ENCODE measurements at places on chromosomes 13 and 19.

DNA sequence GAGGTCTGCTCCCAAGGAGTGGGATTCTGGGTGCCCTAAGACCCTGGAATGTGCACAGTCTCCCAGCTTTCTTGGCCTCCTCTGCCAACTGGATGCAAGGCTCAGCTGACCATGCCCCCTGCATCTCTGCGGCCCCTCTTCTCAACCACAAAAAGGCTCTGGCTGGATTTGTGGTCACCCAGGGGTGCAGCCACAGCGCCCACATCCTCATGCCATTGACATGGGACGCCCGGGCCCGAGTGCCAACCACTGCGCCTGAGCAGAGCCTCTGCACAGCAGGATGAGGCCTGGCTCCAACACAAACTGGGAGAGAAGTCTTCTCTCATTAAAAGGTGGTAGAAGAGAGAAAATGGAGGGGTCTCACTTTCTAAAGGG, 103.5 kb downstream of the FOXO1 start:
- DNase-seq, result no peak

DNA sequence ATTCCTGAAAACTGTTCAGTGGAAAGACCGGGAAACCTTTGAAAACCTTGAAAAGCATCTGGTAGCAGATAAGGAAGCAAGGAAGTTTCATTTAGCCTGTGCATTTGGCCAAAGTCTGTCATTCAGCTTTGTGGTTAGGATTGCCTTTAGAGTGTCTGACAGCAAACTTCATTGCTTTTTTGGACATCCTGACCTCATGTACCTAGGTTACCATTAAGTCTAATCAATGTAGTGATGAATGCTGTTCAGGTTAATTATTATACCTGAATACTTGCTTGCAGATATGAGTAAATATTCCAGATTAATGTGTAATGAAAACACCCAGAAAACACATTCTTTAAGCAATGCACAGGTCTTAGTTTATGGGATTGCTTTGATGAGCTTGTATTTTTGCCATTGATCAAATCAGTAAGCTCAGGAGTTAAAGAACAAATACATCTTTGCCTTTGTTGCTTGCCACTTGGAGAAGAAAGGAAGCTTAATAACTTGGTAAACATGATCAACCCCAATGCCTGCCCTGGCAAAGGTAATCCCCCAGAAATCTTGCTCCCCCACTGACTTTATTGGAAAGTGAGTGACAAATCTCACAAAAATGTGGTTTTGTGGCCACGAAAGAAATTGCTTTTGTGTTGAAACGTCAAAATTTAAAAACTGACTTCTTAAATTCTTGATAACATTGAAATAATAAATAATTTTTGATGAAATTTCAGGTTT, 87.4 kb downstream of the SLC15A1 start:
- no peak for DNase-seq

- no peak for DNase-seq
These were observed 15.4 kb downstream of the UBXN6 start for GRCh38 chr19:4441994-4442818.

GRCh38 chr13:40084934-40085333, 429.5 kb downstream of the COG6 start:
- no peak for DNase-seq

DNA sequence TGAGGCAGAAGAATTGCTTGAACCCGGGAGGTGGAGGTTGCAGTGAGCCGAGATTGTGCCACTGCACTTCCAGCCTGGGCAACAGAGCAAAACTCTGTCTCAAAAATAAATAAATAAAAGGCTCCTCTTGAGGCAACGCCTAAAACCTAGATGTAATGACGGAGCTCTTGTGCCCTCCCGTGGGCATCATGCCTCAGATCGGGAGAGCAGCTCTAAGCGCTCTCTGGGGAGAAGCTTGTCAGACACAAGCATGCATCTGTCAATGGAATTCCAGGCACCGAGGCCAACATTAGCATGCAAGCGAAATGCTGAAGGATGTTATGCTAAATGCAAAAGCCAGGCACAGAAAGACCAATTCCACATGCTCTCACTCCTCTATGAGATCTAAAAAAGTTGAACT, 45.6 kb upstream of the MRI1 start:
- peak; percentile 84 for DNase-seq

GRCh38 chr13:32878163-32878562, 138.1 kb upstream of the KL start:
- DNase-seq, result no peak

DNA sequence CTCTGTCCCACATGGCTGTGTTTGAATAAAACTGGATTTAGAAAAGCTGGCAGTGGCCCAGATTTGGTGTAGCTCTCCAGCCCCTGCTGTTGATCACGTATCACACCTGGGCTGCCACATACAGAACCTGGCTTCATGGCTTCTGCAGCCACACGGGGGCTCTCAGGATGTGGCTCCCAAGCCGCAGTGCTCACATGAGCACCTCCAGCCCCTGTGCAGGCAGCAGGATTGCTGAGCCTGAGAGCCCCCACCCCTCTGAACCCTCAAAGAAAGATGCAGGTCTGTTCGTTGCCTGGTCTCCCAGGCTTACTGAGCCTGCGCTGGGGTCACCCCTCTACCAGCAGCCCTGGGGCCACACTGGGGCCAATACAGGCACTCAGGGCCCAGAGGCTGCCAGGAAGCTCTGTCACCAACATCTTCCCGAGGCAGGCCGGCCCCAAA, 2.7 kb downstream of the PLEKHF1 start:
- DNase-seq, result no peak

DNA sequence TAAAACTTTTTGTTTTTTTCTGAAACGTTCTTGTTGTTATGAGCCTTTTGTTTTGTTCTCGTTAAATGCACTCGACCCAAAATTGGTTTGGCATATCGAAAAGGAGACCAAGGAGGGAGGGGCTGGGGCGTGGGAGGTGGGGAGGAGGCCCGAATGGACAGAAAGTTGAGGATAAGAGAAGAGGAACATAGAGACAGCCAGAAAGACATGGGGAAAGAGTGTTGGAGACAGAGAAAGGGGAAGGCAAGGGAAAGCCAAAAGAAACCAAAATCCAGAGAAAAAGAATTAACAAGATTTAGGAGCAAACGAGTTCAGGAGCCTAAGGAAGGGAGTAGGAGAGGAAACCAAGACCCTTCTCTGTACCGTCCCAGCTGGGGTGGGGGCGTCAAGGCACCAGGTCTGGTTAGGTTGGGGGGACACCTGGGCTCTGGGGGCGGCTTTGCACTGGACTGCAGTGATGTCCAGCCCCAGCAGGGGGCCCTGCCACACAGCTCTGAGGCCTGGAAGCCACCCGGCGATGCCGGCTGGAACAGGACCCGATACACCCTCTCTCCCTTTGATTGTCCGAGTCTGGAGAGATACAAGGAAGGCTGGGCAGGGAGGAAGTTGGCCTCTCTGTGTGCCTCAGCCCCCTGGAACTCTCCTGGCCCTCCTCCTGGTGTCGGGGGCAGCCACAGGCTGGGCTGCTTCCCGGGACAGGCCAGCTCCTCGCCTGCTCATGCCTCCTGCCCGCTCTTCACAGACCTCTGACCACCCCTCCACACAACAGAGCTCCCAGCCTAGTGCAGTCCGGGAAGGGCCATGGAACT, 11.6 kb upstream of the ASF1B start:
- DNase-seq, result peak; percentile 71

- DNase-seq, result no peak
These were observed 1366.2 kb upstream of the PCDH20 start for GRCh38 chr13:62781866-62782265.

DNA sequence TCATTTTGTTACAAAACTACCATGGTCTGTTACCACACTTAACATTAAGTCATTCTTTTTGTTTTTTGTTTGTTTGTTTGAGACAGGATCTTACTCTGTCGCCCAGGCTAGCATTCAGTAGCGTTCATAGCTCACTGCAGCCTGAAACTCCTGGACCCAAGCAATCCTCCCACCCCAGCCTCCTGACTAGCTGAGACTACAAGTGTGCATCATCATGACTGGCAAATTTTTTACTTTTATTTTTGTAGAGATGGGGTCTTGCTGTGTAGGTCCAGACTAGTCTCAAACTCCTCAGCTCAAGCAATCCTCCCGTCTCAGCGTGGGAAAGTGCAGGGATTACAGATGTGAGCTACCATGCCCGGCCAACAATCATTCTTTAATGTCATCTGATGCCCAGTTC, 3.3 kb downstream of the ALDH16A1 start:
- DNase-seq, result no peak

- DNase-seq, result no peak
These were observed 1825.3 kb downstream of the SLITRK5 start for GRCh38 chr13:89496478-89496877.

- no peak for DNase-seq
These were observed 1.2 kb downstream of the CNN2 start for GRCh38 chr19:1027650-1028061.

- DNase-seq, result no peak
These were observed 59.5 kb downstream of the TEX26 start for GRCh38 chr13:30991922-30992321.
